CD4-positive, alpha-beta T cell treated with Interleukin-6 at 100 ng/mL for 8 hours (primary cell): ENCODE measurements at places on chromosomes 4 and X.

DNA sequence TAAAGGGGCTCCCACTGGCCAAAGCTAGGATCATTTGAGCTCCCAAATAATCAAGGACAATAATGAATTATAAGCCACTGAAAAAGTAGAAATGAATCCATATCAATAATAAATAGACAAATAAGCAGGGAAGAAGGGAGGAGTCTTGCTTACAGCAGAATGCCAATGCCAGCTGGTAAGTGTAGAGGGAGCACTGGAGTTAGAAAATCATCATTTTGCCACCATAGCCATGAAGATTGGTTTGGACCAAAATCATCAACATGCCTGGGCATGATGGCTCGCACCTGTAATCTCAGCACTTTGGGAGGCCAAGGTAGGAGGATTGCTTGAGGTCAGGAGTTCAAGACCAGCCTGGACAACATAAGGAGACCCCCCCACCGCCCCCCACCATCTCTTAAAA, 20.4 kb upstream of the SH3KBP1 start:
- DNase-seq = no peak

DNA sequence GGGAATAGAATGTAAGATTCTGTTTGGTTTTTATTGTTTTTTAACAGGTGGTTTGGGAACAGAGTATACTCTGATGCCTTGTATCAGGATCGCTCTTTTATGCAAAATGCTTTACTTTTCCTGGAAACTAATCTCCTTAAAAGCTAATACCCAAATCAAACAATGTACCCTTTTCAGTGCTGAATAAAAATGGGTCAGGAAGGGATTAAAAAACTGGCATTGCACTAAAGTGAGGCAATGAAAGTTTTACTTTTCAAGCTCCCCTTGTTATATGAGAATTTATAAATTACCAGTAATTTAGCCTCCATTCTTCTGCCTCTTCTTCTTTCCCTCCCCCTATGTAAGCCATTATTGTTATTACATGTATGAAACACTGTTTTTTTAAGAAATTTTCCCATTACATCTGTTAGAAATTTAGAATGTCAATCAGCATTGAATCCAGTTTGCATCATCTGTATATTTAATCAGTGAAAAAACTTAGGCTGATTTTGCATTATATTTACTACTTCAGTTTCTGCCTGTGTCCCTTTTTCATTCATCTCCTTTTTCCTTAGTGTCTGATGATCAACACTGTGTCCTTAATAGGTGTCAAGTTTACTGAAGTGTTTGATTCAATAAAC, 89.7 kb upstream of the NPNT start:
- no peak for DNase-seq

DNA sequence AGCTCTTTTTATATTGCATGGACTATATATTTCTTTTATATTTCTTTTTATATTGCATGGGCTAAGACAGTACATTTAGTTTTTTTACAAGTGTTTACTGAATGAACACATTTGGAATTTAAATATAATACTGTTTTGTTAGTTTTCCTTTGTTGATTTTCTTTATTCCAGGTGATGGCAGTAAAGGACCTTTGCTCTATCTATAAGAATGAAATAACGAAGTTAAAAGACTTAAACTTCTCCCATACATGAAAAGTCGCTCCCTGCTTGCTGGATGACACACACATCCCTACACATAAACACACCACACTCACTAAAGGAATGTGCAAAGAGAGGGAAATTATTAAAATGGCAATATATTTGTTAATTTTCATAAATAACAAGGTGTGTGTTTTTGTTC, 102.5 kb upstream of the ANXA10 start:
- DNase-seq = no peak

GRCh38 chr4:72909461-72909860, 160.1 kb downstream of the COX18 start:
- no peak for DNase-seq

DNA sequence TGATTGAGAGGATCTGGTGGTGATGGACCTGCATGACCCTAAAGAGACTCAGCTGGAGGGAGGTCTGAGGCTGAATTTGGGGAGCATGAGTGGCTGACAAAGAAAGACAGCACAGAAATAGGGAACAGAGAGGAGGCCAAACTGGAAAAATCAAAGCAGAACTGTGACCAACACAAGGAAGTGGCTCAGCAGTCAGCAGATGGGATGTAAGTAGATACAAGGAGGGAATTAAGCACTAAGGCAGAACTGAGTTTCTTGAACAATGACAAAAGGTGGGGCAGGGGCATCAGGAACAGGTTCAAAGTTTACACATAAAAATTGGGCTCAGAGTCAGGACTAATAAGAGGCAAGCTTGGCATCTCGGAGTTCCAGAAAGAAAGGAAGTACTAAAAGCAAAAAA, 144.3 kb upstream of the KLF3 start:
- no peak for DNase-seq

DNA sequence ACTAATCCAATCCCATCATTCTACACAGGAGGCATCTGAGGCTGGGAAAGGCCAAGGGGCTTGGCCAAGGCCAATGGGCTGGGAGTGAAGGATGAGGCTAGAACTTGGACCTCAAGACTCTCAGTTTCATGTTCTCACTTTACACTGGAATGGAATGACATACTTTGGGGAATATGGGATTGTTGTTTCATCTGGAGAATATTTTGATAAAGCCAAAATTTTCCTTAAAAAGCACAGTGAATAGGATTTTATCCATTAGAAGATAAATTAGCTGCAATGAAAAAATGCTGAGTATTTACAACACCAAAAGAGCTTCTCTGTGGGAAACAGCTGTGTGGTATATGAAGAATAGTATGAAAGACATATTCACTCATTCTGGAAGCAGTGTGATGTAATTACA, 29.3 kb downstream of the SMIM20 start:
- DNase-seq = no peak

- DNase-seq = no peak
These were observed 16.3 kb upstream of the DRD5 start for GRCh38 chr4:9765091-9765490.

GRCh38 chrX:155966876-155967275, 30.6 kb upstream of the IL9R start:
- no peak for DNase-seq

- no peak for DNase-seq
These were observed 38.7 kb downstream of the SEC24B start for GRCh38 chr4:109472343-109472761.

GRCh38 chrX:21153503-21153902, 220.7 kb upstream of the CNKSR2 start:
- DNase-seq = no peak

DNA sequence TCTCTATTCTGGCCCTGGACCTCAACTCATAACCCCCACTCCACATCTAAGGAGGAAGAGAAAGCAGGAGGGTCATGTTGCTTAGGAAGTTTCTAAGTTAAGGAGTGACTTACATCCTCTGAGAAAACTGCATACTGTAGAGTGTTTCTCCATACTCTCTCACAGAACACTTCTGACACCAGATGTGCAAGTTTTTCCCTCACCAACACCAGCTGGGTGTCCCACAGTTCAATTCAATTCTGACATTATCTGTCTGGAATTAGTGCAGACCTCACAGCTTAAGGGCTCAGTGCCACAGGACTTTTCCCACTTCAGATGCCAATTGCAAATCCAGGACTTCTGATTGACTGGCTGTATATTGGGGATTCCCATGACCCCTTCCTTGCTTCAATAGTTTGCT, 89.0 kb upstream of the SFRP2 start:
- no peak for DNase-seq

- no peak for DNase-seq
These were observed 60.8 kb downstream of the PALLD start for GRCh38 chr4:168557658-168558057.

GRCh38 chr4:182904211-182904761, 12.9 kb downstream of the DCTD start:
- DNase-seq = no peak

DNA sequence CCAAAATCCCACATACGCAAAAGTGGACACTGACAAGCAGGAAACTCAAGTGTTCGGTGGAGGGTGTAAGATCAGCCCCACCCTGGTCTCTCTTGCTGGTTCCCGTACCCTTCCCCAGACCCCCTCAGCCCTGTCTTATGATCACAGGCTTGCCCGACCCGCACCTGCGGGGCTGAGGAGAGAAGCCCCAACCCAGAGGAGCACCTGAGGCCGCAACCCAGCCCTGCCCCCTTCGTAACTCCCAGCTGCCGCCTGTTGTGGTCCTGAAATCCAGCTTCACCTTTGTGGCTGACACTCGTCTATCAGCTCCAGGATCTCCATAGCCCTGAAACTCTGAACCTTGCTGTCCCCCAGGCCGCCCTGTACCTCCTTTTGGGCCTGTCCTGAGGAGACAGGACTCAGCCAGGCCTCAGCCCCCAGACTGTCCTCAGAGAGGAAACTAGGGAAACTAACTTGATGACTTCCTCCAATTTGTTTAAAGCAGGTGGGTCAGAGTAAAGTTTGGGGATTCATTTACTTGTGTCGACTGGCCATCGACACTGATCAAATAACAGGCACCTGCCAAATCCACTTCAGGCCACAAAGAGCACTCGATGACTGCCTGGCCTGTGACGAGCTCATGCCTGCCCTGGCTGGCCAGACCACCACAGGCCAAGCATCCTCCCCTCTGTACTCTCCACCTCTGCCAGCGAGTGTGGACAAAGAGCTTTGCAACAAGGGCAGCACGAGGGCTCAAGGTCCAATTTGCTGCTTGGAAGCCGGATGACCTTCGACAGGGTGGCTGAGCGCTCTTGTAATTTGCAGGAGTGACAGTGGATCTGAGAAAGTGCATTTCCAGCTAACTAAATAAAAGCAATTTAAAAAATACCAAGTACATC, 19.3 kb downstream of the DCTD start:
- DNase-seq = no peak

DNA sequence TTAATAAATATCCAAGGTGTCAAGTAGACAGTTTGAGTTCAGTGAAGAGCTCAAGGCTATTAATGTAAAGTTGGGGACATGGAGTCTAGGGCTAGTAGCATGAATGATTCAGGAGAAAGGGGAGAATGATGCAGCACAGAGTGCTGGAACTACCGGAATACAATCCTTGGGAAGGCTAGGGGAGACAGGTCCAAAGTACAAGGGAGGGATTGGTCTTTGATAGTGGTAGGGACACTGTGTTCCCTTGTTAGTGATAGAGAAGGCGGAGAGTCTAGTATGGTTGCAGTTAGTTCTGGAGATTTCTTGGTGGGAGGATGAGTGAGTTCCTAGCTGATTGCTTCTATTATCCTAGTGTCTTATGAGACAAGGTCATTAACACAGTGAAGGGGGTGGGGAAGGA, 8.7 kb downstream of the GCNA start:
- DNase-seq = no peak

DNA sequence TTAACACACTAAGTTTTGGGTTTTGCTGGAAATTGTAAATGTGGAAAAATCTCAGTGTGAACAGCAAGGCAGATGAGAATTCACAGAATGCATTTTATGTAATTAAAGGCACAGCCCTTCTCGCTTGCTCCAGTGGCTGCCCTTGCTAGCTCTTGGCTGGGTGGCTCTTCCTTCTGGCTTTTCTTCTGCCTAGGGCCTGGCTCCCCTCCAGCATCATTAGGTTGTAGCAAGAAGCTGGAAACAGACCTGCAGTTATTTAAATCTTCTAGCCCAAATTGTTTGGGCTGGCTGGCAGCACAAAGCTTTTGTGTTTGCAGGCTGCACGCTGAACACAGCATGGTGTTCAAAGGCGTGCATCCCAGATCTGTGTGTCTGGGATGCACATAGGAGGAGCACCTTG, 56.5 kb downstream of the LIMCH1 start:
- DNase-seq = no peak

- DNase-seq = no peak
These were observed 65.6 kb downstream of the RAB40A start for GRCh38 chrX:103453655-103454054.

DNA sequence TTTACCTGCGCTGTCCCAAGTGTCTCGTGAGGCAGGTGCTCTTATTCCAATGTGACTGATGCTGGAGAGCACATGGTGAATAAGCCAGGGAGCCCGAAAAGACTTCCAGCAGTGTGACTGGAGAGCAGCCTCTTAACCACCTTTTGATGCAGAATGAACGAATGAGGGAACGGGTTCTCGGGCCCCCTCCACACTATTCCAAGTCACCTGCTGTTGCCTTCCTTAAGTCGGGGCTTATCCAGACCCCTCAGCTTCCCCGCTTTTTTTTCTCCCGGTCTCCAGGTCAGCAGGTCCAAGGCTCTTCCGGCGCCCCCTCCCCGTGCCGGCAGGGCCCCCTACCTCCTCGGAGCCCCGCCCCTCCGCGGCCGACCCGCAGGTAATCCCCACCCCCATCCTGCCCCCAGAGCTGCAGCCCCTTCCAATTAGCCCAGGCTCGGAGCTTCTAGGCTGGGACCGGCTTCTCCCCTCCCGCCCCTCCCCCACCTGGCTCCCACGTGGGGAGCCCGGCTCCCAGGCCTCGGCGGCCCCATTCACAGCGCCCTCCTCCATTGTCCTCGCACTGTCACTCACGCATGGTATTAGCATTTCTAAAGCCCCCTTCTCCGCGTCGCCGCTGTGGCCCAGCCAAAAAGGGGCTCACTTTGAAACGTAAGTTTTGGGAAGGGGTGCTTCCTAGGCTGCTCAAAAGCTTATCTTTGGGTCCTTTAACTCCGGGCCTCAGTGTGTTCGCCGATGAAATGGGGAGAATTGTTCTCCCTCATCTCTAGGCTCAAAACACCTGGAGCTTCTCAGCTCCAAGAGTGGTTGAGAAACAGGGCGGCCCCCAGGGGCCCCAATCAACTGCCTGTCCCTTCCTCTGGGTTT, 56.2 kb upstream of the PJA1 start:
- DNase-seq = no peak

- DNase-seq = peak; percentile 37
These were observed 44.9 kb downstream of the JADE1 start for GRCh38 chr4:128854433-128854832.

GRCh38 chrX:145673841-145674240, 143.8 kb upstream of the SLITRK2 start:
- DNase-seq = no peak

DNA sequence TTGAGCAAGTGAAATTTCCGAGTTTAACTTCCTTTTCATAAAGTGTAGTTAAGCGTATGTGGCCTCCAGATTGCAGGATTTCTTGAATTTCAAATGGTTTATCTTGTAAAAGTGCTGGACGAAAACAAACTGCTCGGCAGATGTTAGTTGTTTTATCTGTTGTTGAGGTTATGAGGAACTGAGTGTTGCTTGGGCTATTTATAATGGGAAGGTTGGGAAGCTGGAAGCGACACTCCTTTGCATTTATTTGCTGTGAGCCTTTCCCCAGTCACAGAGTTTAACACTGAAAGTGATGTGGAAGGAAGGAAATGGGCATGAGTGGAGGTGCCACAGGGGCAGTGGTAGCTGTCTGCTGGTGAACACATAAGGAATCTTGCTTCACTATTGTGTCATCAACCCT, 284.9 kb downstream of the PCDH7 start:
- no peak for DNase-seq

DNA sequence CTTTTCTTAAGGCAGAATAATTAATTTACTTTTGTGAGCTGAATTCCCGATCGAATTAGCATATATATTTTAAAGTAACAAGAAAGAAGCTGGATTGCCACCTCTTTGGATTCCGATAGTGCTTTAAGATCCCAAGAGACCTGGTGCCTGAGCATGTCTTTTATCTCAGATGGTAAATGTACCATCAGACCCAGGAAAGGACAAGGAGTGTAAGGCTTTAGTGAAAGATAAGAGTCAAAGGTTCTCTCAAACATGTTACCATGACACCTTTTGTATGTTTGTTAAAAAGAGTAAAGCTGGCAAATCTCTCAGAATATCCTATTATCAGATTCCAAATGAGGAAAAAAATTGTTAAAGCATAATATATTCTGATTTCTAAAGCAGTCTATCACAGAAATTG, 198.8 kb downstream of the PPP3CA start:
- DNase-seq = no peak
